NCI-H1092 (cell line): ENCODE measurements at places on chromosomes 1 and 21.

DNA sequence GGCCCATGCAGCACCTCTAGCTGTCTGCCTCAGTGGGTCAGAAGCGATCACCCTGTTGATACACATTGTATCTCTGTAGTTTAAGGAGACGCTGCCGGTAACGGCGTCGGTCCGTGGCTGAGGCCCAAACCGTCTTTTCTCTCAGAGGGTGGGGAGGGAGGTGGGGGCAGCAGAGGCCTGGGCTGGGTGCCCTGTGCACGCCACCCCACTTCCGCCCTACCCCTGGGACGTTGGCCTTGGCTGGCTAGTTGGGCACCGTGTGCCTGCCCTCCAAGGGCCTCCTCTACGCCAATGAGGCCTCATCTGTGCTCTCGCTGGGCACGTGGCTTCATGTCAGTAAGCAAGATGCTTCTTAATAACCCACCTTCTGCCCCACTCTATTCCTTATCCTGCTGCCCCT lies 9.4 kb downstream of the ZC3H12A start:
- no peak for DNase-seq

DNA sequence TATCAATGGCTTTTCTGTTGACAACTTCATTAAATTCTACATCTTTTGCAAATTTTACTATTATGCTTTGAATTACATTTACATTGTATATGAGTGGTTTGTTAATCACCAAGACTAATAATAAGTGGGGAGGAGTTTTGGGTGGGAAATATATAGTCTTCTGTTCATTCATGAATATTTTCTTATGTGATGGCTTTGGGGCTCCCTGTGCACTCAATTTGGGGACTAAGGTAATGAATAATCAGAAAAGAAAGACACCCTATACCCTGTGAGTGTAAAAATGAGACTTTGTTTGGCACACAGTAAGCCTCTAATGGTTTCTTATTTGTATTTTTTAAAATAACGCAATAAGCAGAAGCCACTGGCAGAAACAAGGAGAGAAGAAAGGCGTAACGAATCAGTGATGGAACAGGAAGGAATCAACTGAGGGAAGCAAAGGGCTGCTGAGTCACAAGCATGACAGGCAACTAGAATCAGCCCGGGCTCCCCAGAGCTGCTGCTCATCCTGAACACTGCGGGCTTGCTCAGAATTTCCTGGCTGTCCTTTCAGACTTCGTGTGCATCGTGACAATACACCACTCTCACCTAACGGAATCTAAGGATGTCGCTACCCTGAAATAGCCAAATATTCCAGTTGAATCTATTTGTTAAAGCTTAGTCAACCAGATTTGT lies 20.8 kb upstream of the RGS2 start:
- no peak for DNase-seq

- DNase-seq, result no peak
These were observed 41.2 kb downstream of the DPT start for GRCh38 chr1:168687816-168688215.

DNA sequence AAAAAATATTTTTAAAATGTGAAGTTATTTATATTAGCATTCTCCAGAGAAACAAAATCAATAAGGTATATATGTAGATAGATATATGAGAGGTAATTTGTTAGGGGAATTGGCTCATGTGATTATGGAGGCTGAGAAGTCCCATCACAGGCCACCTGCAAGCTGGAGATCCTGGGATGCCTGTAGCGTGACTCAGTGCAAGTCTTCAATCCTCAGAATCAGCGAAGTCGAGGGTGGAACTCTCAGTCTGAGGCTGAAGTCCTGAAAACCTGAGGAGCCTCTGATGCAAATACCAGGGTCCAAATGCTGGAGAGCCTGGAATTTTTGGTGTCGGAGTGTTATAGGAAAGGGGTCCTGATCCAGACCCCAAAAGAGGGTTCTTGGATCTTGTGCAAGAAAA lies 658.5 kb downstream of the USP25 start:
- no peak for DNase-seq

- no peak for DNase-seq
These were observed 13.3 kb upstream of the EIF4G3 start for GRCh38 chr1:21189906-21190500.

DNA sequence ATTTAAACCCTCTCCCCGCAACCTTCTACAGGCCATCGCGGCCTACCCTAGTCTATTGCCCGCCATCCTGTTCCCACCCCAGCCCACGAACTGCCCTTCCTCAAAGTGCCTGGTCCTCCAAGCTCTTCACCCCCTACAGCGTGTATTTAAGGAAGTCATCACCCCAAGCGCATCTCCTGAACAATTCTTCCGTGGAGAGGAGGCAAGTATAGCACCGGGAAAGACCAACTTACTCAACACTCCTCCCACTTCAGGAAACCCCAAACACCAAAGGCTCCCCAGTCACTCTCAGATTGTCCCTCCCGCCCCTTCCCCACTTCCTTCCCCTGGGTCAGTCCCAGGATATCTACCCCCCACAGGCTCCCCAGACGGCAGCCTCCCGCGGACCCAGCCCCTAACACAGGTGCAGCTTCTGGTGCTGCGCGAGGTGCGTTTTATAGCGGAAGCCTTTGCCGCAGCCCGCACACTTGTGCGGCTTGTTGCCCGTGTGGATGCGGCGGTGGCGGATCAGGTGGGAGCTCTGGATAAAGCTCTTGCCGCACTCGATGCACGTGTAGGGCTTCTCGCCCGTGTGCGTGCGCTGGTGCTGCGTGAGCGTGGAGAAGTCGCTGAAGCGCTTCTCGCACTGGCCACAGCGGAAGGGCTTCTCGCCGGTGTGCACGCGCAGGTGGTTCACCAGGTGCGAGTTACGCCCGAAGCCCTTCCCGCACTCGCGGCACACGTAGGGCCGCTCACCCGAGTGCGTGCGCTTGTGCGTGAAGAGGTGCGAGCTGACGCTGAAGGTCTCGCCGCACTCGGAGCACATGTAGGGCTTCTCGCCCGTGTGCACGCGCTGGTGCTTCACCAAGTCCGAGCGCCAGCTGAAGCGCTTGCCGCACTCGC lies 25.5 kb downstream of the ZNF697 start:
- no peak for DNase-seq

DNA sequence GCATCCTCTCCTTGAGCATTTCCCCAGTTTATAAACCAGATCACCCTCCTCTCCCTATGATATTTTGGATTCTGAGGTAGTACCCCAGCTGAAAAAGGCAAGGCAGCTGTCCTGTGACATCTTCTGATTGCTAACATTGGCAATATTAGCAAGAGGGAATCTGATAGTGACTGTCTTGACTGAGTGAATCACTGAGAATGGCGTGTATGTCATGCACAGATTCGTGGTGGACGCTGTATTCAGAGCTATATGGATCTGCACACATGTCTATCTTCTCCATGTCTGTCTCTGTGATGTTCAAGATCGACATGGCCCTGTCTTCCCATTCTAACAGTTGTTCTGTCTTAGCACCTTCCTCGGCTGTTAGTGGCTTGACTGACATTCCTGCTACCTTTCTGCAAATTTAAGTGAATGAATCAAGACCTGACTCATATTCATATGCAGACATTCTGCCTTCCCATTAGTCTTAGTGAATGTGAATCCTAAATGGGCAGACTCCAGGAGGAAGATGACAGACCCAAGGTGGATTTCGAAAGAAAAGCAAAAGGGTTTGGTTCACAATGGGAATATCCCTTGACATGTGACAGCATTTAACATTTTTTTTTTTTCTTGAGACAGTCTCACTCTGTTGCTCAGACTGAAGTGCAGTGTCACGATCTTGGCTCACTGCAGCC lies 97.7 kb downstream of the PGBD5 start:
- DNase-seq, result no peak

DNA sequence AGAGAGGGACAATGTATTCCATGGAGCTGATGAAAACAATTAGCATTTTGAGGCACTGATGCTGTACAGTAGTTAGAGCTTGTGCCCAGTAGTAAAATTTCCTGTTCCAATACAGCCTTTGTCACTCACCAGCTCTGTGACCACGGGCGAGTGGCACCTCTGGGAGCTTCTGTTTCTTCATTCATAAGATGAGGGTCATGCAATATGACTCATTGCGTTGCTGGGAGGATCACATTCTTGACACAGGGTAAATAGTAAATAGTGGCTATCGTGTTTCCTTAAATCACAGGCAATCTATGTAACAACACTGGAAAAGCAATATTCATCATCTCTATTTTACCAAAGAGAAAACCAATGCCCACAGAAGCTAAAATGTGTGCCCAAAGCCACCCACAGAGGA lies 4.5 kb upstream of the LRRC52 start:
- DNase-seq, result no peak

GRCh38 chr1:225748529-225748928 lies 29.1 kb upstream of the SRP9 start:
- no peak for DNase-seq

GRCh38 chr1:950881-951280 lies 8.2 kb downstream of the NOC2L start:
- DNase-seq, result no peak

DNA sequence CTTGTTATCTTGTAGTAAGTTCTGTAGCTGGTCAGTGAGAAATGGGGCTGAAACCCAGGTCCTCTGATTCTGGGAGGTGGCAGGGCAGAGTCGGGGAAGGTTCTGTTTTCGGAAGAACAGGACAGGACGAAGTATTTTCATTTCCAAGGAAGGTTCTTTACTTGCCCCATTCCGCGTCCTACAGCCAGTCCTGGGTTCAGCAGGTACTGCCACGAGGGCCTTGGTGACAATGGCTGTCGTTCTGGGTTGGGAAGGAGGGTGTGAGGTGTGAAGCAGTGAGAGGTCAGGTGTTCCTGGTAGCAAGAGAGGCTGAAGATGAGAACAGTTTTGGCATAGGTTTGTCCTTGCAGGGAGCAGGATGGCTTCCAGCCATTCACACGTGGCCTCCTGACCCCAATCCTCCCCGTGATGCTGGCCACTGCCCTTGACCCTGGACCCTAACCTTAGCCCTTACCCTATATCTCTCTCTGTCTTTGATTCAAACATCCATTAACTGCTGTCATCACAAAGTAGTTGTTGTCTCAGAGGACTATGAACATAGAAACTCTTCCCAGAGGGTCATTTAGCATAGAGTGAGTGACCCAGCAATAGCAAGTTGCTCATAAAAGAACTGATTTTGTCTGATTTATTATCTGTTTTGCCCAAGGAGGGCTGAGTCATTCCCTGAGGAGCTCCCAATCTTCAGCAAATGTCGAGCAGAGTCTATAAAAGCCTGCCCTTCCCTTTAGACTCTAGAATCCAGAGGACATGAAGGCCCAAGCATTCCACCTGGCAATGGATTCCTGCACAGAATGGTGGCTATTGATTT lies 25.0 kb downstream of the VASH2 start:
- DNase-seq, result no peak

DNA sequence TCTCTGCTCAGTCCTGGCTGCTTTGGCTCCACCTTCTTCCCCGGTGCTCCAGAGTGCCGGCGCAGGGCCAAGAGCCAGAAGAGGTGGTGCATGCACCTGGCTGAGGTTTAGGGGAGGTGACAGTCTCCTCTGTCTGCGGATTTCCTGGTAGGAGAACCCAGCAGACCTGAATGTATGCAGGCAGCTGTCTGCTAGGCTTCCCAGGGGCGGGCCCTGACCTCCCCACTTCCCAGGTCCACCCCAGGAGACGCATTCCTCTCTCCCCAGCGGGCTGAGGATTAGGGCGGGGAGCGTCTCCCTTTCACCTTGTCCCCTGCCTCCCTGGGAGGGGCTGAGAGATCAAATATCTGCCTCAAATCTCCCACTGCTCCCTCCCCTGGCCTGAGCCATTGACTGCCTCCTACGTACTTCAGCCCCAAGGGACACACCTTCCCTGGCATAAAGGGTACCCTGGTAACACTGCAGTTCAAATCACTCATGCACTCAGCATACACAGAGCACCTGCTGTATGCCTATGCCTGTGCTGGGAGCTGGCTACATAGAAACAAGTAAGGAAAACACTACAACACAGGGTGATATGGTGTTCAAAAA lies 27.5 kb downstream of the DMBX1 start:
- peak; percentile 35 for DNase-seq

- peak; percentile 91 for DNase-seq
These were observed 11.5 kb upstream of the KCNAB2 start for GRCh38 chr1:6033986-6034749.

DNA sequence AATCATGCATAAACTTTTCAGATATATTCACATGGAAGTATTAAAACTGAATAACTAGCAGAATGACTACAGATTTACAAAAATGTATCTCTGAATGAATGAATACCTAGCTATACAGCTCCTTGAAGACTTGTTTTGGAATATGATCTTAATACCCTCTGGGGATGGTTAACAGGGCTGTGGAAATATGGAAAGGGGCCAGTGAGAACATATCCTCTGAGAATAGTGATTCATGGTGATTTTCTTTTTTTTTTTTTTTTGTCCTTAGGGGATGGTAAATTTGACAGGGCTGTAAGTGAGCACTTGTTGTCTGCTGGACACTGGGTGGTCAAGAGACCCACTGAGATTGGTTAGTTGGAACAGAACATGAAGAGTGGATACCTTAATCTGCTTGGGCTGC lies 80.7 kb upstream of the HP1BP3 start:
- no peak for DNase-seq

GRCh38 chr1:67560580-67561255 lies 124.3 kb upstream of the GADD45A start:
- no peak for DNase-seq

DNA sequence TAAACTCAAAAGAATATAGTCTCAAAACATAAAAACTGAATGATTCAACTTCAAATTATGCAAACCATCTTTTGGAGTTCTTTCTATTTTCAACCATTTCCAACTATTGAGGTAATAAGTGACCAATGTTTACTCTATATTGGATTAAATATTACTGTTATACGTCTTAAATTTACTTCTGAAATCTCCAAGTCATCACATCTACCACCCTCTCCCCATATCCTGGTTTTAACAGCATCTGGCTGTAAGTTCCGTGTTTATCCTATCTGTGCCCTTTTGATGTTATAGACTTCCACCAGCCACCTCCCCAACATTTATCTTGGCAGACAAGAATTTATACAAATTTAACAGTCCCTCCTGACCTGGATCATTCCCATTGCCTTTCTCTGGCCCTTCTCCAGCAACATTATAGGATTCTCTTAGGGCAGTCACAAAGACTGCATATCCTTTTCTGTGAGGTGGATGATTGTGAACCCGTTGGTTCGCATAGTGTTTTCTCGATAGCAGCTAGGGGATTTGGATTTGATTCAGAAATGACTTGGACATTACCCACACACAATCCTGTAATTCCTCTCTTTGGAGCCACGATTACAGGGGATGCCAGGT lies 313.4 kb upstream of the FMN2 start:
- DNase-seq, result no peak

- no peak for DNase-seq
These were observed 4.5 kb downstream of the RAB7B start for GRCh38 chr1:205998457-205999241.

- DNase-seq, result no peak
These were observed 32.8 kb upstream of the KCNJ15 start for GRCh38 chr21:38223893-38224540.

DNA sequence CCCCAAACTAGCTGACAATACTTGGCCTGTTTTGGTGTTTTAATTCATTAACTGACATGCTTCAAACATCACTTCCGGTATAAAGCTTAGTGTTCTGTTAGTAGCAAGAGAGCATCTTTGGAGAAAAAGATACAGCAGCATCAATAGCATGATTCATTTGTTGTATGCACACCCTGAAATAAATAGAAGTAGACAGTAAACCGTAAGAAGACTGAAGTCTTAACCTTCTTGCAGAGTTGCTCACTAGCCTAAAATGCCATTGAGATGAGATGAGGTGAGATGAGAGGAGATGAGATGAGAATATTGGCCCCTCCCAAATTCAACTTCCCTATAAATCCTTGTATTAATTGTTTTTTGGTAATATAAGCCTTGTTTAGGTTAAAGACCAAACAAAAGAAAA lies 108.8 kb downstream of the TNFSF18 start:
- DNase-seq, result no peak
